Hepatocyte (in vitro differentiated cells): ENCODE measurements at places on chromosomes 12 and 14.

GRCh38 chr12:116934908-116935705 lies 24.4 kb downstream of the FBXW8 start:
- DNase-seq, result no peak

DNA sequence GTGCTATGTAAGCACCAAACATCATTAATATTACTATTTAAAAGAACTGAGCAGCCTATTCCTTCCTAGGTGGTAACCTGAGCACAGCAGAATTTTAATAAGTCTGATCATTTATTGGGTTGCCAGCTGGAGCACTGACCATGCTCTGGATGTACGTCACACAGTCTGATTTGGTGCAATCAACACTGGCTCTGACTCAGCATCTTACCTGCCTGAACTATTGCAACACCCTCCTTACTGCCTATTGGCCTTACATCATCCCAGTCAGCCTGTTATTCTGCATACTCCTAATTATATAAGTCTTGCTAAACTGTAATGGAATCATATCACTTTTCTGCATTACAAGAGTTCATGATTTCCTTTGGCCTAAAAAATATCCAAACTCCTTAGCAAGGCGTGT lies 149.7 kb downstream of the PTPRO start:
- peak; percentile 11 for DNase-seq

GRCh38 chr14:21070083-21070609 lies at the start of gene ARHGEF40:
ARHGEF40 (plus strand) TSS chr14:21070304; CDS start chr14:21070397, 93 bp downstream.
- peak; percentile 85 for DNase-seq

DNA sequence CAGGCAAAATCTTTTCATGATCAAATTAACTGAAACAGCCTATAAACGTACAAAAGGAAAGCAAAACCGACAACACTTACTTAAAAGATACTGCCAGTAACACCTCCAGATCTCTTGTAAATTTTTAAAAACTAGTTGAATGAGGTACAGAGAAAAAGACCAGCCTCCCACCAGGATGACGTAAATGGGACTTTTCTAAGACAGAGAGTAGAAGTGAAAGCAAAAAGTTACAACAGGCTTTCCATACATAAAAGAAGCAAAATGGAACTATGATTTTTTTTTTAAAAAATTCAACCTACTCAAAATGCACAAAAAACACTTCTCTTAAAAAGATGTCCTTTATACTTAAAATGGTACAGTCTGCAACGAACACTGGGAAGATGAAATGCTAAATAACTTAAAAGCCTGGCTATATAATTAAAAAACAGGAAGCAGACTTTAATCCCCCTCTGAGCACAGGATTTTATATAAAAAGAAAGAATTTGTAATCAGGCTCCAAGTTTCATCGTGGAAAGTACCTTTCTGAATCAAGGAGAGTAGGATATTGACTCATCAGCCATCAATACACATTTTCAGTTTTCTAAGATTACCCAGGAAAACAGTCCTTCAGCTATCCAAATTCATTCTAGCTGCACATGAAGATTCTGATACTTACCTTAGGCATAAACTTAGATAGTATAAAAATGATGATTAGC lies 14.2 kb upstream of the MYO1A start:
- no peak for DNase-seq

- DNase-seq, result peak; percentile 32
Observed at GRCh38 chr12:47852096-47852571, 32.4 kb upstream of the HDAC7 start.
